Uterus (tissue), 4 donors: ENCODE measurements at places on chromosomes 4 and X.

GRCh38 chr4:183657564-183657963 lies 1.4 kb downstream of the RWDD4 start:
- no peak for DNase-seq

DNA sequence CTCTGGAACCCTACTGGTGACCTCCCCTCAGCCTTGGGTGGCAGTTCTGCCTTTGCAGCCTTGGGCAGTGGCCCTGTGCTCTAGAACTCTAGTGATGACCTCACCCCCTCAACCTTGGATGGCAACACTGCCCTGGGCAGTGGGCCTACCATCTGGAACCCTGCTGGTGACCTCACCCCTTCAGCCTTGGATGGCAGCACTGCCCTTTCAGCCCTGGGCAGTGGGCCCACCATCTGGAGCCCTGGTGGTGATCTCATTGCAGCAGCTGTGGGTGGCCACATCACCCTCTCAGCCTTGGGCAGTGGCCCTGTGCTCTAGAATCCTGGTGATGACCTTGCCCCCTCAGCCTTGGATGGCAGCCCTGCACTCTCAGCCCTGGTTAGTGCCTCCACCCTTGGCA lies 129.3 kb downstream of the RBMX2 start:
- DNase-seq, result no peak

- DNase-seq, result no peak
These were observed 280.0 kb upstream of the EMCN start for GRCh38 chr4:100797791-100798190.

GRCh38 chrX:139179592-139179991 lies 350.9 kb upstream of the F9 start:
- DNase-seq, result no peak
